Stimulated activated naive CD4-positive, alpha-beta T cell (primary cell): ENCODE measurements at places on chromosomes 11 and 22.

- no peak for DNase-seq
These were observed 44.7 kb upstream of the SHISAL1 start for GRCh38 chr22:44357296-44357965.

- no peak for DNase-seq
These were observed 179.8 kb downstream of the NAV2 start for GRCh38 chr11:19892387-19892786.

GRCh38 chr11:72723508-72723907, 28.7 kb downstream of the ARAP1 start:
- DNase-seq = no peak

GRCh38 chr11:120121336-120121735, 16.6 kb downstream of the TRIM29 start:
- DNase-seq = no peak

DNA sequence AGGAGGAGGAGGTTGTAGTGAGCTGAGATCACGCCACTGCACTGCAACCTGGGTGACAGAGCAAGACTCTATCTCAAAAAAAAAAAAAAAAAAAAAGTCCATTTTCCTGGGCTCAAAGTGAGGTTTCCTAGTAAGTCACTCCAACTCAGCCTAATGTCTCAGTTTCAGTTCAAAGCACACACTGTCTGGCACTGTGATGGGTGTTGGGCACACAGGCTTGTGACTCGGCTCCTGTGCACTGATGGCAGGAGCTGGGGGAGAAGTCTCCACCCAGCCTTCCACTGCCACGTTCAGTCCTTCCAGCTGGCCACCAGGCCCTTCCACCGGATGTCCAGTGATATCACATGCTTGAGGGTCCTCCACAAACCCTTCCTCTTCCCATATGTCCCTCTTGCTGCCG, 186.0 kb downstream of the CEP164 start:
- DNase-seq = no peak

DNA sequence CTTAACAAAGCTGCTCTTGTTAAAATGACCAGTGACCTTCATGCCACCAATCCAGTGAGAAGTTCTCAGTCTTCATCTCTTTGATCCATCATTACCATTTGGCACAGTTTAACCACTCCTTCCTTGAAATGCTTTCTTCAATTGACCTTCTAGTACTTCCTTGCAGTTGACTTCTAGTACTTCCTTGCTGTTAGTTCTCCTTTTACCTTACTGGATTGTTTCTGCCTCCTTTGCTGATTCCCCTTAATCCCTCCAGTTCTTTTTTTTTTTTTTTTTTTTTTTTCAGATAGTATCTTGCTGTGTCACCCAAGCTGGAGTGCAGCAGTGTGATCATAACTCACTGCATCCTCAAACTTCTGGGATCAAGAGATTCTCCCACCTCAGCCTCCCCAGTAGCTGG, 66.0 kb upstream of the HORMAD2 start:
- no peak for DNase-seq

DNA sequence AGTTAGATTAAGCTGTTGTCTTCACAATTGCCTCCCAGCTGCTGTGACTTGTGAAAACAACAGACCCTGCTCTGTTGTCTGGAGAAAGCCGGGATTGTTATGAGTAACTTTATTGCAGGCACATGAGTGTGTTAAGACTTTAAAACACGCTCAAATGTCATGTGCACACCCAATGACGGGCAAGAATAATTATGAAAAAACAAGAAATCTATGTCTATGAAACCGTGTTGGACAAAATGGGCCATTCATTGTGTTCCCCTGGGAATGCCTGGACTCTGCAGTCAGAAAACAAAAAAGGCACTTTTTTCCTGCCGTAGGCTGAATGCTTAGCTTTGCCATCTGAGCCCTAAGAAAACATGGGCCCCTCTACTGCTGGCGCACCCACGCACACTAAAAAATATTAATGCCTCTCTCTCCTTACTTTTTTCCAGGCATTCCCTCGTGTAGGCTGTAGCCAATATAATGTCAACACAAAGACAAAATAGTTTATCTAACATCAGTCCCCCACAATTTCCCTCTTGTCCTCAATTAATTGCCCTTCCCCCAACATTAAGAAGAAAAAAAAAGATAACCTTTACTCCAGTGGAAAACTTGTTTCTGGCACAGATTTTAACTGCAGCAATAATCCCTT, 207.9 kb downstream of the SOX6 start:
- no peak for DNase-seq
